ENCODE measurements at places on chromosomes 6 and 20. TPM values are rescaled to one million over a fixed set of nuclear protein-coding genes. Genes with fewer than 3 reads are reported as not detected.

DNA sequence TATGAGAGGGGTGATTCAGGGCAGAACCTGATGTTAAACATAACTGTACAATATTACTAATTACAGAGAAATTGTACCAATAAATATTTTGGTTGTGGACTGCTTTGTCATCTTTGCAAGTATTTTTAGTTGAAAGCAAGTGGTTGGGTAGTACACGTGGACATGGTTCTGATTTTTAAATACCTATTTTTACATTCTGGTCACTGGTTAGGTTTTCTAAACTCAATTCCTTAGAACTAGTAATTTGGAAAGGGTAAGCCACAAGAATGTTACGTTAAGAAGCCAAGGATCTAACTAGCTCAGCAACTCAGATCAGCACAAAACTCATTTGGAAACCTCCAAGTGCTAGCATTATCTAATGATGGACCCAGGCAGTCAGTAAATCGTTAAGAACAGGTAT lies 2.7 kb downstream of the EPB41L2 start:
- no peak for ATAC-seq

DNA sequence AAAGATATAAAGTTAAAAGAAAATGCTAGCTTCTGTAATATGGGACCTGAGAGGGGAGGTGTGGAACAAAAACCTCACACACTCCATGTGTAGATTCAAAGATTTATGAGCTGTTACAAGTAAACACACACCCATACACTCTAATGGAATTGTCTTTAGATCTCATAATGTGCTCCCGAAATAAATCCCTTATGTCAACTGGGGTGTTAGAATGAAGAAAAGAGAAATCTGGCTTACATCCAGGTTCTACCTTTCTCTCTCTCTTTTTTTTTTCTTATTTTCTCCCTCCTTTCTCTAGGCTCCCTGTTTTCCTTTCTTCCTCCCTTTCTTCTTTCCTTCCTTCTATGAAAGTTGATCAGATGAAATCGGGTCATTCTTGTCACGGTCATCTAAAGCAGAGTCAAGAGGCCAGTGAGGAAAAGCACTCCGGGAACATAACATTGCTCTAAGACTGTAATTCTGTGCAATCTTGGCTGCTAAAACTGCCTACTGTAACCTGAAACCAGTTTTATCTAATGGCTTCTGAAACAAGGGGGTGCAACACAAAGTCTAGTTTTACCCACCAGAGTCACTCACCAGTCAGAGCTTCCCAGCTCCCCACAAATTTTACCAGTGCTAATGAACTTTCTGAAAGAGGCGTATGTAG lies 68.3 kb upstream of the BTBD3 start:
- no peak for ATAC-seq

- no peak for ATAC-seq
Observed at GRCh38 chr6:156954191-156954590, 177.0 kb downstream of the ARID1B start.

- no peak for ATAC-seq
Observed at GRCh38 chr6:69816569-69816968, 19.8 kb upstream of the LMBRD1 start.

- no peak for ATAC-seq
Observed at GRCh38 chr6:163764565-163764964, 350.0 kb downstream of the QKI start.

GRCh38 chr6:79737172-79737571 lies 106.0 kb downstream of the SH3BGRL2 start:
- ATAC-seq, result no peak

GRCh38 chr6:134849920-134850447 lies 99.9 kb downstream of the ALDH8A1 start:
- ATAC-seq, result no peak

- no peak for ATAC-seq
Observed at GRCh38 chr6:129647044-129647443, 62.9 kb downstream of the ARHGAP18 start.

- ATAC-seq, result no peak
Observed at GRCh38 chr20:61587681-61588289, 335.7 kb downstream of the CDH4 start.

DNA sequence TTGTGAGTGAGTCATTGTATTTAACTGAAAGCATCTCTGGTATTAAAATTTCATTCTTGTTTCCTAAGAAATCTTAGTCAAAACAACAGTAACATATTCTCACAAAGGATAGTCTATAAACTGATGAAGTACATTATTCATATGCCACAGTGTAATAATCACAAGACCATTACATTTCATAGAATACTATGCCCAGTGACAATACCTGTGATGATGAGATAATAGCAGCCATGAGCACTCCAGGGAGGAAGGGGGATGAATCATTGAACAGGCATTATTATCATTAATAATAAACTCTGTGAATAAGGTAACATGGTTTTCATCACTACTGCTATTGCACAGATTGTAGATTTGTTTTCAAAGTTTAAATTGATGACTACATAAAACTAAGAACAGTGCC lies 667.9 kb downstream of the EPM2A start:
- no peak for ATAC-seq

Gene TMEM239
- total RNA-seq, result not detected

DNA sequence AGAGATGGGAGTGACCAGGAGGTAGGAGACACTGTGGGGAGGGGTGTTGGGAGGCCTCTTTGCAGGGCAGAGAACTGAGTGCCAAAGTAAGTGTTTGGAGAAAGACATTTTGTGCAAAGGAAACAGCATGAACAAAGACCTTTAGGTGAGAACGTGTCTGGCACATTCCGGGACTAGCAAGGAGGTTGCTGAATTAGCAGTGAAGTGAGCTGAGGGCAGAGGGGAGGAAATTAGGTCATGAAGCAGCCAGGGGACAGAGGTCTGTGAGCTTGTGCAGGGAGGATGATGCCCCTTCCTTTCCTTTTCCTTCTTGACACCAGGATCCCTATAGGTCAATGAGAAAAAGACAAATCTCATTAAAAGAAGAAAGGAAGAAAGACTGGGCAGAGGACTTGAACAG lies 21.4 kb upstream of the AHCY start:
- ATAC-seq, result no peak

Gene STMND1
- not detected for total RNA-seq

- peak; percentile 79 for ATAC-seq
Observed at GRCh38 chr20:45254383-45255262, at the start of gene SLPI. Gene SLPI (minus strand): TSS chr20:45254564. CDS start chr20:45254543, 21 bp downstream.

DNA sequence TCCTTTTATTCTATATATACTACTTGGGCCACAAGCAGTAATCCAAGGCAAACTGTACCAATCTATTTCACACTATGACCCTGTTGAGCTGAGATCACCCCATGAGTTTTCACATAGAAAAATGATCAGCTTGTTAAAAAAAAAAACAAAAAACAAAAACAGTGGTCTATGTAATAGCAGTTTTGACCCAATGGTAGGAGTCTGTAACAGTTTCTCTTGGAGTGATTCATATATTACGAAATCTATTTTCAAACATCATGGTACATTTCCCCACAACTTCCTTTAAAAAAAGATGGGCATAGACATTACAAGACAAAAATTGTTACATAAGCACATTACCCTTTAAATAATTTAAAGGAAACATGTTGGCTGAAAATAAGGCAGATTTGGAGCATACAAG lies 78.1 kb downstream of the PRSS35 start:
- no peak for ATAC-seq

- ATAC-seq, result no peak
Observed at GRCh38 chr6:134584847-134585516, 267.1 kb upstream of the SGK1 start.

GRCh38 chr6:143279385-143279784 lies 171.1 kb downstream of the ADAT2 start:
- peak; percentile 23 for ATAC-seq

- ATAC-seq, result no peak
Observed at GRCh38 chr6:41153992-41154625, at the start of gene TREML1. Gene TREML1 (minus strand): TSS chr6:41154347. CDS start chr6:41154288, 59 bp downstream.

- ATAC-seq, result no peak
Observed at GRCh38 chr20:48763216-48763914, 64.4 kb downstream of the PREX1 start.

GRCh38 chr20:33791959-33792597 lies 19.1 kb upstream of the CHMP4B start:
- no peak for ATAC-seq

Gene CAPN11
- total RNA-seq, result 0.12 TPM

- ATAC-seq, result no peak
Observed at GRCh38 chr6:156028335-156029131, 572.9 kb upstream of the NOX3 start.

- ATAC-seq, result no peak
Observed at GRCh38 chr6:111086685-111087084, 618 bp upstream of the SLC16A10 start.

Gene TBXT
- not detected for total RNA-seq

Gene LSM2
- 45.0 TPM for total RNA-seq

Gene TRAPPC3L
- not detected for total RNA-seq

Gene PPIL6
- total RNA-seq, result 0.84 TPM

Gene E2F1
- total RNA-seq, result 3.7 TPM

GRCh38 chr6:87904011-87904410 lies 143.6 kb upstream of the SPACA1 start:
- no peak for ATAC-seq

Gene PAX1
- total RNA-seq, result not detected

Gene COMMD7
- 16.1 TPM for total RNA-seq

DNA sequence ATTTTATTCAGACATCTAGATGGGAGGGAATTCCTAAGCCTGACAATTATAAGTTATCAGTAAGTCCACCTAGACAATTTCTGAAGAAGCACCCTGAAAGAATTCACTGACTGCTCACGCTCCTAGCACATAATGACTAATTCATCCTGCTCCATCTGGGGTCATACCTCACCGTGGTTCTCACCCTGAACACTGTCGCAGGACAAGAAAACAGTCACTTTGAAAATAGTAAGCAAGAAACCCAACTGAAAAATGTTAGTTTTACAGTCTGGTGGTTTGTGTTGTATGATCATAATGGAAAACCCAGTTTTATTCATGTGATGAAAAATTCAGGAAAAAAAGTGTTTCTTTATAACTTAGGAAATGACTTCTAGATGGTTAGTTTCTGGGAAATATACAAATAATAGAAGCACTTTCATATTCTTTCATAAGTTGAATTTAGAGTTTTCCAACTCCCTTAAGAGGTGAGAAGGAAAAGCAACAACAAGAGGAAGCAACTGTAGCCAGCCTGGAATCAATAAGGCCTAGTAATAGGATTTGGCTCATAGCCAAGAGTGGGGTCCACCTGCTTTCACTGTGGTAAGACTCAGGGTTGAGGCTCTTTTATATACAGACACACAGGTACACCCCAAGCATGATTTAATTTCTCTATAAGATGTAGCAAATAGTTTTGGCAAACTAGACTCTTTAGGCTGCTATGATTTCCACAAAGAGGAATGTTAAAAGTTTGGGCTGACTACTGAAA lies 94.1 kb downstream of the HIVEP2 start:
- no peak for ATAC-seq

Gene SPINT3
- not detected for total RNA-seq

DNA sequence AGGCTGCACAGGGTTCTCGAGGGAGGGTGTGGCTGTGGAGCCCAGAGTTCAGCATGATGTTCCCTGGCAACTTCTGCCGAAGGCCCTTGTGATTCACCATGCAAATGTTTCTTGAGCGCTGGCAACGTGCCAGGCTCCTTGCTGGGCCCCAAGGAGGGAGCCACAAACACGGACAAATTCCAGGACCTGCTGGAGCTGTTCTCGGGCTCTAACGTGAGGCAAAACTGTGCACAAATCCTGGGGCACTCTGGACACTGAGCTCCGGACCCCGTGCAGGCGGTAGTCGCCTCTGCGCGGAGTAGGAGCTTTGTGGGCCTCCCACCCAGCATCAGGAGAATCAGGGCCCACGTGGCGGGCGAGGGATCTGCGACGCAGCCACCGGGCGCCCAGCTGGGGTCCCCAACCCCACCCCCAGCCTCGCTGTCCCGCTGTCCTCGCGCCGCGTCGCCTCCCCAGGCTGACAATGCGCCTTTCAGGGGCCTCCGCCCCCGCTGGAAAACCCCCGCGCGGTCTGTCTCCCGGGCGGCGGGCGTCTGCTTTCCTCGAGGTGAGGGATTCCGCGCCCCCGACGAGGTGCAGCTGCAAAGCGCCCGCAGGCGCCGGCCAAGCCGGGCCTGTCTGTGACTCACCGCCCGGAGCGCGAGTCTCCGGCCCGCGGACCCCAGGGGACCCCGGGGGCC lies 31.7 kb upstream of the SCUBE3 start:
- ATAC-seq, result peak; percentile 92

GRCh38 chr6:13079096-13079723 lies 249.1 kb downstream of the TBC1D7 start:
- ATAC-seq, result no peak

Gene TSPO2
- not detected for total RNA-seq

Data from esophagus mucosa (tissue), 1 donor.